ENCODE measurements at places on chromosomes 12 and 14.

DNA sequence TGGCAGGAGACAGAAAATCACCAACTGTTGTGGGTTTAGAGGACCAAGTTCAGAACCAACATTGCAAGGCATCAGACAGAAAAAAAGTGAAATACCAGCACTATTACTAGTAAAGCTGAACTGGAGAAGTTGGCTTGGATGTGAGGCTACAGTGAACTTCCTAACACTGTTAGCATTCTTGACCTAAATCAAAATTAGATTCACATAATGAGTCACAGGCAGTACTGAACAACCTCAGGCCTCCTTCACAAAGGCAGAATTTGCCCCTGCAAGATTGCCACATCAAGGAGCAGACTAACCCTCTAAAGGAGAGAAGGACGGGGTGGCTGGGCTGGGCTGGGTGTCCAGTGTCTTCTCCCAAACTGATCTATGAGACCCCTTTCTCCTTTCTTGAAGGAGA, 539.7 kb downstream of the SNAPC1 start:
- DNase-seq: no peak

- no peak for DNase-seq
These were observed 1108.6 kb downstream of the LRFN5 start for GRCh38 chr14:42715316-42715715.

- no peak for DNase-seq
These were observed 15.8 kb upstream of the RASSF8 start for GRCh38 chr12:25942709-25943108.

DNA sequence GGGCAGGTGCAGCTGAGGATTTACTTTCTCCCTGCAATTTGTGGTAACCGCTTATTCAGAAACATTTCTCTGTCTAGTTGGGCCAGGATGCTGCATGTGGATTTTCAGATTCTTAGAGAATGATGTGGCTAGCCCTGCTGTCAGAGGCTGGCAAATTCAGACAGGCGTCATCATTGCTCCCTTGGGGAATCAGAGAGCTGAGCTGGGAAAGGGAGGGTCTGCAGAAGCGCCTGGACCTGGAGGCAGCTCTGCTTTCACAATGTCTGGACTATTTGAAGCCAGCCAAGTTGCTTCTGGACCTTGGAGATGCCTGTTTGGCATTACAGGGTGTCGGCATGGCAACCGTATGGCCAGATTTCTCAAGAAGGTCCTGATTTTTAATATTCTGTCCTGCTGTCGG, 3.4 kb downstream of the GALNT16 start:
- no peak for DNase-seq

- no peak for DNase-seq
These were observed 19.6 kb downstream of the APOBEC1 start for GRCh38 chr12:7646178-7646475.

DNA sequence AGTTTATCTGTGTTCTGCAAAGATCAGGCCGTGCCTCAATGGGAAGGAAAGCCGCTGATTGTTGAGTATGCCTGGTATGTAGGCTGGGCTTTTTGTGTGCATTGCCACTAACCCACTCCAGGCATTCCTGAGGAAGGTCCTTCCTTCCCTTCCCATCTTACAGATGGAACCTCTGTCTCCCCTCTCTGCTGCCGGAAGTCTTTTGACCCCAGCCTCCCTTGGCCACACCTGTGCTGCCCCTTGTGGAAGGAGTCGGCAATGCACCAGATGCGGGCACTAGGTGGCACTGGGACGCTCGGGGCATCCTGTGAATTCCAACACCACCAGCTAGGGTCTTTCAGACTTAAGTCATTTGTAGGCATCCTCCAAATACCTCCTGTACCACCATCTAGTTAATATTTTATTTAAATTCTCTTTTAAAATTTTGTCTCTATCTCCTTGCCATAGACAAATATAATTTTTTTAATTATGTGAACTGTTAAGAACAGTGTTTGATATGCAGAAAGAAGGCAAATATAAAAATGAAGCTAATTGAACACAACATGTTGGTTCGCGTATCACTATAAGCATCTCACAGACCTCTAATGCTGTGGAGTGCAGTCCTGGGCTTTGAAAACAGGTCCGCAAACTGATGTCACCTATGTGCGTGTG, 99.6 kb downstream of the RIN3 start:
- DNase-seq: peak; percentile 71

DNA sequence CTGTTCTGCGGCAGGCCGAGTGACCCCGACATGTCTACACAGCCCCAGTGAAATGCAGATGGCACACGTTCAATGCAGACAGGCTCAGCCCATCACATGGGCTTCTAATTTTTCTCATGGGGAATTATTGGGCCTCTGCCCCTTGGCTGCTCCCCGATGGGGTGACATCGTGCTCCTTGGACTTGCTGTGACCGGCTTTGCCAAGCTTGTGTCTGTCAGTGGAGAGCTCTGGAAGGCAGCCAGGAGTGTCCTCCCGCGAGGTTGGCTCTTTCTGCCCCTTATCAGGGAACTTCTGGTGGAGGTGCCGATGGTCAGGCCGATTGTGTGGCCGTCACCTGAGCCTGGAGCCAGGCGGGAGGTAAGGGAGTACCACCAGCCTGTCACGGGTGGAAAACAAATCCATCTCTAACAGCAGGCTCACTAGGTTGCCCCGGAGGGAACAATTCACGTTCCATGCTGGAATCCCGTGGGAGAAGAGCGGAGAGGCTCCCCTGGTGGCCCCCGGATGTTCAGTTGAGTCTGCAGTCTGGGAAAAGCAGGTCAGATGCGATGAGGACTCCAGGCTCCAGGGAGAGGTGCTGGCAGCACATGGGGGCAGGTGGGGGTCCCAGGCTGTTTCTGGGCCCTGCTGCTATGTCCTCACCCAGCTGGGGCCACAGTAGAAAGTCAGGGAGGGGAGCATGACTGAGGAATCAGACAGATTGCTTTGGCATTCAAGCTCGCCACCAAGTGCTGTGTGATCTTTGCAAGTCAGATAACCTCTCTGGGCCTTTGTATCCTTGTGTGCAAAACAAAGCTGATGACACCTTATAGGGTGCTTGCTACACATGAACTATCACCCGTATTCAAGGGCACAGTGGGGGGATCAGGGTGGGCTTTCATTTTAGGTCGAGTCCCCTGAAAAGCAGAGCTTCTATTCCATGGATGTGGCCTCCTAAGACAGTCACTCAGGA, 43.2 kb upstream of the EML1 start:
- DNase-seq: no peak

GRCh38 chr12:43754015-43754414, 4.6 kb downstream of the PUS7L start:
- no peak for DNase-seq

DNA sequence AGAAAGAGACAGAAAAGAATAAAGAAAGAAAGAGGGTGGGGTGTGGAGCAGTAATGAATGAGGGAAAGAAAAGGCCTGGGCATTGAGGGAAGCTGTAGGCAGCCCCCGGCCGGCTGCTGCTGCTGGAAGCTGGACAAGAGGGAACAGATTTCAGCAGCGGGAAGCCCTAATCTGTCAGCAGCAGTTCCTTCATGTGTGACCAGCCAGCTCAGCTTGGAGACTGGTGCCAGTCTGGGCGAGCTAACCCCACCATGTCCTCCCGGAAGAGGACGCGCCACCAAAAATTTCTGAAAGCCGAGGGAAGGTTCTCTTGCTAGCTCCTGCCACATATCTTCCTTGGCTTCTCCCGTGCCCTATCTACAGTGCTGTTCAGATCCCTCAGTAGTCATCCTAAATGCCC, 236.8 kb downstream of the GRIN2B start:
- DNase-seq: no peak

GRCh38 chr12:126424696-126425095, 1359.5 kb downstream of the AACS start:
- DNase-seq: no peak

DNA sequence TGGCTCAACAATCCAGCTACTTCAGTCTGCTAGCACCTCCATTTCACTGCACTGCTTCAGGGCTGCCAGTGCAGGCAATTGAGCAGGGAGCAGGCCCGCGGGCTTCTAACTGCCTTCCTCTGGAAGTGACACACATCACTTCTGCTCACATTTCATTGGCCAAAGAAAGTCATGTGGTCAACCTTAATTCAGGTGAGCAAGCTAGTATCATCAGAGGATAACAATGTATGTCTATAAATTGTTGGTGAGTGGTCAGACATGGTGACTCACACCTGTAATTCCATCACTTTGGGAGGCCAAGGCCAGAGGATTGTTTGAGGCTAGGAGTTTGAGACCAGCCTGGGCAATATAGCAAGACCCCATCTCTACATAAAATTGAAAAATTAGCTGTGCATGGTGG, 22.3 kb upstream of the CHGA start:
- DNase-seq: no peak

GRCh38 chr14:65290830-65291229, 121.7 kb upstream of the FUT8 start:
- DNase-seq: no peak

DNA sequence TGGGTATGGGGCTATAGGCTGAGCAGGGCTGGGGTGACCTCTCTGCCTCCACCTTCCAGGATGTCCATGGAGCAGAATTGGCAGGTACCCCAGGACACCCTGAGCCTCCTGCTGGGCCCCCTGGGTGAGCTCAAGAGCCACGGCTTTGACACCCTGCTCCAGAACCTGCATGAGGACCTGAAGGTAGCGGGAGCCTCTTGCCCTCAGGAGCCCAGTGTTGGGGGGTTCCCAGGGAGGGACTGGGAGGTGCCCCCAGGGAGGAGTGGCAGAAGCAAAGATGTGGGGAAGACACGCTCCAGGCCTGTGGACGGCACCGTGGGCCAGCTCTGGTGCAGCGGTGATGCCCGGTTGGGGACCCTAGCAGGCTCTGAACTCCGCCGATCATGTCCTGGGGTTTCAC, 8.3 kb downstream of the TNFAIP2 start:
- DNase-seq: no peak

GRCh38 chr12:45655743-45656142, 73.8 kb upstream of the ARID2 start:
- peak; percentile 22 for DNase-seq

DNA sequence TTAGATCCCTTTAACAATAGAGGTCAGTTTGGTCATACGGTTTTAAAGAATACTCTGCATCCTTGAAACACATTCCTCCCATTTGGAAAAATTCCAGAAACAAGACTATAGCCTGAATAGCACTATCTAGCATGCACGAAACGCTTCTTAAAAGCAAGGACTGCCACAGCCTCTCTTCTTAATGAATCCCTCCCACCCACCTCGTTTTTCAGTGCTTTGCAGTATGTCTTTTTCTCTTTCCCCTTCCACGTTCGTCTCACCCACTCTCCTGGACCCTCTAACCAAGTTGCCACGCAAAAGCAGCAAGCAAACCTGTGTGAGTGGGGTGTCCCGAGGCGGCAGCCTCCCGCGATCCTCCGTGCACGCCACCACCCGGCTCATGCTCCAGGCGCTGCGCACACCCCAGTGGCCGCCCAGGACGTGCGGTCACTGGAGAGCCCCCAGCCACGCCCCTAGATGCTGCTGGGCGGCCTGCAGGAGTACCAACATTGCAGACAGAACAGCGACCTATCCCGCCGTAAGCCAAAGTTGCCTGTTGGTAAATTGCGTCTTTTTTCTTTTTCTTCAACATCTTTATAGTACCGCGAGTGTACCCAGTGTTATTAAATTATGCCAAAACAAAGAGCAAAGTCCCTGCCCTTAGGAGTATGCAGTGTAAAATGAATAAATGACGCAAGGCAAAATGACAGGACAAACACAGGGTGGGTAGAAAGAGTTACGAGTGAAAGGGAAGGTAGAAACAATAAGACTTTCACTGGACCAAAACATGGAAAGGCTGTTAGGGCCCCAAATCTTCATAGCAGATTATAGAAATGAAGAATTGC, at the start of gene SLC38A4:
Gene SLC38A4, minus strand, starts transcription at position 407 of the 824 bp plus-strand sequence. CDS start 32,926 bp downstream, outside the sequence.
- no peak for DNase-seq

- no peak for DNase-seq
These were observed 89.4 kb upstream of the DIO3 start for GRCh38 chr14:101471723-101472517.

DNA sequence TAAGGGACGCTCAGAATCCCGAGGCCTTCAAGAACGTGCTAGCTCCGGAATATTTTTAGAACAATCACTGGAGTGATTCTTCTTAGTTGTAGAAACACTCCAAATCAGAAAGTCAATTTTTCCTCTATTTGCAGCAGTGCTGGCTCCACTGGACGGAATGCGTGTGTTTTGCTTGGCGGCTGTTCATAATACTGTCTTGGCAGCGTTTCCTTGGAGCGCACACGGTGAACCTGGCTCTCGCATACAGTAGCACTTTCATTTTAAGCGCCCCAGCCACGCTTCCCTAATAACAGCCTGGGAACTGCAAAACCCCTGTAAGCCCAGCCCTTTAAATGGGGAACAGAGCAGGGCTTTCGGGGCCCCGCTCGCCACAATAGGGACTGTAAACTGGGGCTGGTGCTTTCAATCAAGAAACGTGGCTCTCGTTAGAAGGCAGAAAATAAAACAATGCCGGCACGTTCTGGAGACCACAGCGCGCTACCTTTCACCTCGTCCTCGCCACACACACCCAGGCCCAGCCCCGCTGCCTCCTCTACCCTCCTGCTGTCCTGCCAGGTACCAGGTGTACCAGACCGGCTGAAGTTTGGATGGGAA, 79.9 kb downstream of the BCL11B start:
- no peak for DNase-seq

GRCh38 chr12:127886827-127887226, 380.1 kb upstream of the TMEM132C start:
- no peak for DNase-seq

- no peak for DNase-seq
These were observed 45.7 kb downstream of the EIF2S3B start for GRCh38 chr12:10551375-10551774.

- no peak for DNase-seq
These were observed 266.0 kb downstream of the ALG10 start for GRCh38 chr12:34287986-34288962.

DNA sequence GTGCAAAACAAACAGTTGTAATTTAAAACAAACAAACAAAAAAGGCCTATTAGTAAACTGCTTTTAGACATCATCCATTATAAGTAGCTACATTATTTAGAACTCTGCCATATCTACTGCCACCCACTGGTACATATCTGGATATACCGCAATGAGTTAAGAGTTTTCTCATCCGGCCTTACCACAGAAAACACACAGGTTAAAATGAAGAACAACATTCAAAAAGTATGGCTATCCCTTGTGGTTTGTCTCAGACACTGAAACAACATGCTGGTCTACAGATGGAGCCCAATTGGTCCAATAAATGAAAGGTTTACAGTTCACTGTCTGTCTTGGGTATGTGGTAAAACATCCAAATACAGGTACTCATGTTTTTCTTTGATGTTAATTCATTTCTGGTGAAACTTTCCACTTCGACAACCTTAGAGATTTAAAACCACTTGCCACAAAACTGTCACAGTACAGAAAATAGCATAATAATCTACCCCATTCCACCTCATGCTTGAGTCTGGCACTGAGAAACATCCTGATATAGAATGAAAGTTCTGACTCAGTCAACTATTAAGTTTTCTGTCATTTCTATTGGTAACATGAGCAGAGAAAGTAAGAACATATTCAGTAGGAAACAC, 354.3 kb downstream of the CEP128 start:
- DNase-seq: peak; percentile 63

- peak; percentile 21 for DNase-seq
These were observed 11.3 kb downstream of the BDKRB1 start for GRCh38 chr14:96267336-96267735.

- no peak for DNase-seq
These were observed 36.9 kb downstream of the CRACR2A start for GRCh38 chr12:3715999-3716398.

- DNase-seq: no peak
These were observed 75.3 kb downstream of the RCOR1 start for GRCh38 chr14:102667703-102668102.

GRCh38 chr12:67354966-67355365, 85.8 kb downstream of the CAND1 start:
- DNase-seq: no peak

GRCh38 chr12:81128930-81129554, 51.2 kb downstream of the ACSS3 start:
- DNase-seq: peak; percentile 65

- DNase-seq: no peak
These were observed 97.4 kb downstream of the RAD51B start for GRCh38 chr14:67917006-67917405.

Measured in hematopoietic multipotent progenitor cell treated with erythropoietin and hydrocortisone succinate and interleukin-3 and kit ligand, for 6 days (in vitro differentiated cells).